ENCODE measurements at places on chromosomes 13 and 19. TPM values are rescaled to one million over a fixed set of nuclear protein-coding genes. Genes with fewer than 3 reads are reported as not detected.

ATXN8OS gene
- not detected for total RNA-seq

ZBTB32 gene
- not detected for total RNA-seq

KIR2DL3 gene
- total RNA-seq = not detected

AKAP11 gene
- total RNA-seq = 13.4 TPM

SIGLEC9 gene
- total RNA-seq = not detected

CALR3 gene
- 0.78 TPM for total RNA-seq

PNMA8A gene
- total RNA-seq = 1.1 TPM

SULT2A1 gene
- total RNA-seq = not detected

KIR3DL2 gene
- total RNA-seq = not detected

ZNF225 gene
- total RNA-seq = 1.7 TPM

RGCC gene
- total RNA-seq = 12.1 TPM

RASAL3 gene
- total RNA-seq = not detected

PCDH20 gene
- total RNA-seq = 0.51 TPM

LRFN3 gene
- 6.5 TPM for total RNA-seq

ZNF69 gene
- 0.63 TPM for total RNA-seq

VSTM2B gene
- not detected for total RNA-seq

PRR22 gene
- 0.21 TPM for total RNA-seq

RAX2 gene
- total RNA-seq = not detected

ZNF112 gene
- 1.5 TPM for total RNA-seq

ZNF296 gene
- 0.98 TPM for total RNA-seq

ZNF66 gene
- total RNA-seq = 5.4 TPM

SIGLEC12 gene
- total RNA-seq = not detected

MEDAG gene
- not detected for total RNA-seq

ZNF83 gene
- total RNA-seq = 19.0 TPM

OR7G3 gene
- total RNA-seq = not detected

CDX2 gene
- not detected for total RNA-seq

TRIM28 gene
- 425 TPM for total RNA-seq

ADGRE3 gene
- total RNA-seq = not detected

C3 gene
- 5.4 TPM for total RNA-seq

FAM124A gene
- total RNA-seq = not detected

UGGT2 gene
- 10.0 TPM for total RNA-seq

CGB1 gene
- total RNA-seq = 2.4 TPM

CCL25 gene
- total RNA-seq = not detected

LPAR6 gene
- 19.8 TPM for total RNA-seq

KIR2DL4 gene
- not detected for total RNA-seq

ASPDH gene
- total RNA-seq = not detected

CEACAM1 gene
- 5.8 TPM for total RNA-seq

ZNF264 gene
- total RNA-seq = 25.2 TPM

SIAH3 gene
- total RNA-seq = not detected

IGFLR1 gene
- total RNA-seq = 6.3 TPM

STOML3 gene
- total RNA-seq = not detected

C19orf85 gene
- total RNA-seq = not detected

KLK7 gene
- 65.1 TPM for total RNA-seq

TBC1D4 gene
- 6.4 TPM for total RNA-seq

THSD1 gene
- total RNA-seq = 7.9 TPM

DCT gene
- not detected for total RNA-seq

APOE gene
- 44.7 TPM for total RNA-seq

ZNF845 gene
- 4.4 TPM for total RNA-seq

SPTBN4 gene
- total RNA-seq = 0.28 TPM

POU4F1 gene
- total RNA-seq = not detected

NCAN gene
- not detected for total RNA-seq

YJEFN3 gene
- total RNA-seq = 0.28 TPM

ZNF723 gene
- not detected for total RNA-seq

DENND1C gene
- total RNA-seq = 0.05 TPM

ZNF784 gene
- 6.1 TPM for total RNA-seq

LRRC63 gene
- not detected for total RNA-seq
